ENCODE measurements at places on chromosomes 2 and 18.
A peak's percentile ranks its signal among the peaks of the same experiment; 100 is the strongest.

DNA sequence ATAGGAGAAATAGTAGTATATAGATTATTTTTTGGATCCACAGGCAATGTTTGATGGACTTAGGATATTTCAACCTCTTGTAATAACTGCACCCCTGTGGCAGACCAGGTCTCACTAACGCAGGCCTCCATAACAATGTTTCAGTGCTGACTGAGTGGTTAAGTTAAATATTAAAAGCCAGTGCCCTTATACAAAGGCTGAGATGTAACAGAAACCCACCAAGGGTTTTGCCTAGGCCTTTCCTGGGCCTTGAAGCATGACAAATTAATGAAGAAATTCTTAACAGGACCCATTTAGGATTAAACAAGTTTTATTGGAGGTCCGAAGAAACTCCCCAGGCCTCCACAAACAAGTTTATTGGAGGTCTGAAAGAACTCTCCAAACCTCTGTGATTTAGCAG is 1.6 kb upstream of the SUCLG1 start:
- no peak for DNase-seq

DNA sequence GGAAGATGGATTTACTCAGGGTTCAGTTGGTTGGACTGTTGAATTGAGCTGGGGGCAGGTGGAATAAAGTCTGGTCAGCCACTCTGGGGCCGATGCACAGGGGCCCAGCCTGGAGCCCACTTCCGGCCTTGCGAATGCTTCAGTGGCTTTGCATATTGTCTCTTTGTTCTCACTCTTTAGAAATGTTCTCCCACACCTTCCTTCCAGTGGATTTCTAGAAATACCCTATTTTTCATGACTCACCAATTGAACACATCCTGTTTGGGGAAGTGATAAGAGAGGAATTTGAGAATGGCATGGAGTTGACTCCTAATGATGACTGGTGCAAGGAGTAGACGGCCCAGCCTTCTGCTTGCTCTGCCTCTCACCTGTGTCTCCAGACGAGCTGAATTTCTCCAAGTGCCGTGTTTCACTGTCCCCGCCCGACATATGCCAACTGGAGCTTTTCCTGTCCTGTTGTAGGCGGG is 28.1 kb downstream of the ASAP2 start:
- DNase-seq = no peak

DNA sequence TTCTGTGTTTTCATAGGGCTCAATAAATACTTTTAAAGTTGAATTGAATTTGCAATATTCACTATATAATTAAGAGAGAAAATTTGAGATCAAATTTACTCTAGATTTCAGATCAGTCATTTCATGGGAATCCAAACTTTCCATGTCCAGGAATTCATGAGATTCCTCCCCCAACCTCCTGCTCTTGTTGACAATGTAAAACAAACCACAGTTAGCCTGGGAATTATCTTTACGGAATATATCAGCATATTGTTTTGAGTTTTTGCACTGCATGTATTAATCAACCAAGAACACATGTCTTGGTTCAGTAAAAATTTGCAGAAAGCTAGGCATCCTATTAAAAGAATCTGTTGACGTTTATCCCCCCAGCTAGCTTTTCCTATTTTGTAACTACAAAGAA is 42.3 kb downstream of the CYP1B1 start:
- no peak for DNase-seq

DNA sequence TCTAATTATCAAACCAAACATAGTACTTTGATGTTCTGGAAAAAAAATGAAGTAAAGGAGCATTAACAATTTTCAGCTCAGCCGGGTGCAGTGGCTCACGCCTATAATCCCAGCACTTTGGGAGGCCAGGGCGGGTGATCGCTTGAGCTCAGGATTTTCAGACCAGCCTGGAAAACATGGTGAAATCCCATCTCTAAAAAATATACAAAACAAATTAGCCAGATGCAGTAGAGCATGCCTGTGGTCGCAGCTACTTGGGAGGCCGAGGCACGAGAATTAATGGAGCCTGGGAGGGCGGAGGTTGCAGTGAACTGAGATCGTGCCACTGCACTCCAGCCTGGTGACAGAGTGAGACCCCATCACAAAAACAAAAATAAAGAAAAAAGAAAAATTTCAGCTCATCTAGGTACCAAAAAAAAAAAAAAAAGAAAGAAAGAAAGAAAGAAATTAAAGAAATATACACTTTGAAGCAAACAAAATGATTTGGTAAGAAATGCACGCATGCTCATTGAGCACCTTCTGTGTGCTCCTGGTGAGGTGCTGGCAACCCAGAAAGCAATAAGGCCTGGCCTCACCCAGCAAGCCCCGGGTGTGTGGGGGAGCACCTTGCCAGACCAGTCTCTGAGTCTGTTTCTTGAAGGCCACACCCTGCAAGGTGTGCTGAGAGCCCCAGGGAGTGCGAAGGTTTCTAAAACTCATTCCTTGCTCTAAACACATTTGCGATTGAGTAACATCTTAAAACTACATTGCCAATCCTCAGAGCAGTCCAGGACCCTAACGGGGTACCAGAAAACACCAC is 133.5 kb downstream of the TFCP2L1 start:
- DNase-seq = no peak

DNA sequence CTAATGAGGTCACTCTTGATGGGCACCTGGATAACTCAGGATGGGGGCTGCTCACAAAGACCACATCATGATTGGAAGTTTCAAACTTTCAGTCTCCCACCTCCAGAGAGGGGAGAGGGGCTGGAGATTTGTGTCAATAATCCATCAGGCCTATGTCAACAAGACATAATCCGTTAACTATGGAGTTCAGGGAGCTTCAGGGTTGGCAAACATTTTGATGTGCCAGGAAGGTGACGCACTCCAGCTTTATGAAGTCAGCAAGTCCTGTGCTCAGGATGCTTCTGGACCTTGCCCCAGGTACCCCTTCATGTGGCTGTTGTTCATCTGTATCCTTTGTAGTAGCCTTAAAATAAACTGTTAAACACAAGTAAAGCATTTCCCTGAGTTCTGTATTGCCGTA is 19.0 kb downstream of the SKA1 start:
- DNase-seq = no peak

DNA sequence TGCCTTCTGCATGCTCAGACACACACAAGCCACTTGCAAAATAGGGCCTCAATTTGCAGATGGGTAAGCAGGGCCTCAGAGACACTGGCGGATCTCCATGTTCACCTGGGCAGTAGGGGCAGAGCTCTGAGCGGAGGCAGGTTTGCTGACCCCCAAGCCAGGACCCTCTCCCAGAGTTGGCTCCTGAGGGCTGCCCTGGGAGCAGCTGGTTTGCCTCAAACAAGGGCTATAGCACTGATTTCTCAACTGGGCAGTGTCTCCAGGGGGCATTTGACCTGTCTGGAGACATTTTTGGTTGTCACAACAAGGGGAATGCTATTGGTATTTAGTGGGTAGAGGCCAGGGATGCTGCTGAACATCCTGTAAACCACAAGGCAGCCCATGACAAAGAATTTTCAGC is 11.6 kb downstream of the GLI2 start:
- DNase-seq = no peak

DNA sequence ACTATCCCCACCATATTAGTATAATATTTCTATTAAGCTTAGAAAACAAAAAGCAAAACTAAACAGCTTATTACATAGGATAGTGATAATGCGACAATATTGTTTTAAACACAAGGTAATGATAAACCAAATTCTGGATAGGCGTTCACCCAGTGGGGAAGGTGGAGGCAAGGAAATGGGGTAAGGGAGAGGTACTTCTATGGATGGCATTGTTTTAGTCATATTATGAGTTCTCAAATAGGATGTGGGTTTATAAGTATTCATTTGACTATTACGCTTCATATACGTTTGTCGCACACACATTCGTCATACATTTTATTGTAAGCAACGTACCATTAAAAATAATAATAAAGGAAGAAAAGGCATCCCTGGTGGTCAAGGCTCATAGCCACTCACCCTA is 88.8 kb upstream of the DNMT3A start:
- no peak for DNase-seq

- no peak for DNase-seq
Observed at GRCh38 chr2:33131749-33132148, 185.0 kb downstream of the LTBP1 start.

- DNase-seq = no peak
Observed at GRCh38 chr18:63299837-63300745, 19.5 kb downstream of the BCL2 start.

GRCh38 chr18:54232485-54233227 is 8.2 kb upstream of the MBD2 start:
- no peak for DNase-seq

- DNase-seq = no peak
Observed at GRCh38 chr2:108268001-108268400, 20.7 kb upstream of the SULT1C2 start.

- DNase-seq = no peak
Observed at GRCh38 chr2:85577386-85578242, at the start of gene VAMP8. TSS of gene VAMP8 (plus strand) at chr2:85577586. CDS start at chr2:85577647, 61 bp downstream.

GRCh38 chr2:99974275-99974674 is 168.1 kb downstream of the AFF3 start:
- no peak for DNase-seq

DNA sequence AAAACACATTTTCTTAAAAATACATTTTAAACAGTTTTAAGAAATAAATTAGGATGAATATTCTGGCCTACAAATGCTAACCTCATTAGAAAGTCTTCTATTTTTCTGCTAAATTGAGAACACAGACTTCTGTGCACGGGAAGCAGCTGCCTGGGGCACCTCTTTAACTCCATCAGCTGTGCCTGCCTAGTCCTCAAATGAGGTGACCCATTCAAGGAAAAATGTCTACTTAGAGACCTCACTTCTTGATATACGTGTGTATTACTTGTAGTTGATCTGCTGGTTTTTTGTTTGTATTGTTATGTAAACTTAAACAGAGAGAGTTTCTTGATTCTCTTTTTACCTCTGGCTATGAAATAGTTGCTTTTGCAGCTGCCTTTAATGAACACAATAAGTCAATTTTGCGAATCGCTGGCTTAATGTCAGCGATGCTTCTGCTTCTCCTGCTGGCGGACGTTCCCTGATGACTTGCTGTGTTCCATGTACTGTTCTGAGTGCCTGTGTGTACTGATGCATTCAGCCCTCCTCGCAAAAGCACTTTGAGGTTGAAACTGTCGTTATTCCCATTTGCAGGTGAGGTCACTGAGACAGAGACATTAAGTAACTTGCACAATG is 88.7 kb upstream of the TXNDC2 start:
- peak; percentile 82 for DNase-seq

Data from muscle of arm (tissue), 14 donors.